ENCODE measurements at places on chromosomes 5 and 9.

- peak; percentile 22 for DNase-seq
These were observed 68.8 kb upstream of the PPP2R2B start for GRCh38 chr5:146947181-146947941.

- no peak for DNase-seq
These were observed 98.2 kb downstream of the RORB start for GRCh38 chr9:74595286-74595685.

- DNase-seq = no peak
These were observed 224.3 kb downstream of the GRIA1 start for GRCh38 chr5:153714798-153715197.

- no peak for DNase-seq
These were observed 24.0 kb upstream of the FRMPD1 start for GRCh38 chr9:37626708-37627292.
